ENCODE measurements at places on chromosomes 2 and 18. TPM values are rescaled to one million over a fixed set of nuclear protein-coding genes. Genes with fewer than 3 reads are reported as not detected.

DNA sequence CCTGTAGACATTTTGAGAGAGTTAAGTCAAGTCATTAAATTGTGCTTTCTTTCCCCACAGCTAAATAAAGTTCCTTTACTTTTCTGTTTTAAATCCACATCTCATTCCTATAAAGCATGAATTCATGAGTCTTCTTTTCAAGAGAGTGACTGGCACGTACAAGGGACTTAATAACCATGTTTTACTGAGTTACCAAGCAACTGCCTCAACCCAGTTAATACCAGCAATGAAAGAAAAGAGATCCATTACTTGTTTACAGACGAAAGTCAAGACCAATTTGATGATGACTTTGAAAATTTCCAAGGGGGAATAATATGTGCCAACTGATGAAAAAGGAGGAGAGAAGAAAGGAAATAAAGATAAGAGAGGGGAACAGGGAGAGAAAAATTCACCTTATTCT lies 1082.5 kb upstream of the GYPC start:
- DNase-seq: no peak

DNA sequence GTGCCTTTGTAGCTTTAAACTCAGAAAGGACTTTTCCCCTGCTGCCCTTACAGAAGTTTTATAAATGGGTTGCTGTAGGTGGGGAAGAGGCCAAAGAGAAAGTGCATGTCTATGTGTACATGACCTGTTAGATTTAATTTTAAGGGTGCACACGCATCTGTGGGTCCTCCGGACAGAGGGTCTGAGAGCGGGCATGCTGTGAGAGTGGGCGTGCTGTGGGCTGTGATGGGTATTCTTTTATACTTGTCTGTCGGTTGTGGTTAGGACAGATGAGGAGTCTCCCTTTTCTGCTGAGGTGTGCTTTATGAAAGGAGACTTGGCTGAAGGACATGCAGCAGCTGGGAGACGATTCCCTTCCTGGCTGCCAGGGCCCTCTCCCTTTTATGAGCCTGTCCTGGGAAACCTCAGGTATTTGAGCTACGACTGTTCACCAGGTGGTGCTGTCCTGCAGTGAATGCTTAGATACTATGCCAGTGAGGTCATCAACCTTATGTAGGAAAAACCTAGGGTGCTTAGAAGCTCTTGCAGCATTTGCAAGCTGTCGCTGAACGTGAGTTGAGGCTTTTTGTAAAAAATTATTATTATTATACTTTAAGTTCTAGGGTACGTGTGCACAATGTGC lies 67.5 kb downstream of the TANC1 start:
- peak; percentile 63 for DNase-seq

DNA sequence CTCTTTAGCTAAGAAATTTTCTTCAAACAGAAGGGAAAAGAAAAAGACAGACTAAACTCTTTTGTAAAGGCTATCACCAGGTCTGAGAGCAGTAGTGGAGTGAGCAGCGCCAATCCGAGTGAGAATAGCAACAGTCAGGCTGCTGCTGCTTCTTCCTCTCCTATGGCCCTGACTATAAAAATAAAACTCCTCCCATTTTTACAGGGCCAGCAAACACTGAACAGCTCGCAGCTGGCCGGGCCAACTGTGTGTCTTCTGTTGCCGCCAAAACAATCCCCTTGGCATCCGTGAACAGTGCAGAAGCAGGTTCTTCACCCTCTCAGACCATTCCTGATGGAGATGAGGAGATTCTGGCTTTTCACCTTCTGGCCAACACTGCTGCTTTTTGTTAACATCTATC lies 124.5 kb downstream of the CNTNAP5 start:
- DNase-seq: no peak

DNA sequence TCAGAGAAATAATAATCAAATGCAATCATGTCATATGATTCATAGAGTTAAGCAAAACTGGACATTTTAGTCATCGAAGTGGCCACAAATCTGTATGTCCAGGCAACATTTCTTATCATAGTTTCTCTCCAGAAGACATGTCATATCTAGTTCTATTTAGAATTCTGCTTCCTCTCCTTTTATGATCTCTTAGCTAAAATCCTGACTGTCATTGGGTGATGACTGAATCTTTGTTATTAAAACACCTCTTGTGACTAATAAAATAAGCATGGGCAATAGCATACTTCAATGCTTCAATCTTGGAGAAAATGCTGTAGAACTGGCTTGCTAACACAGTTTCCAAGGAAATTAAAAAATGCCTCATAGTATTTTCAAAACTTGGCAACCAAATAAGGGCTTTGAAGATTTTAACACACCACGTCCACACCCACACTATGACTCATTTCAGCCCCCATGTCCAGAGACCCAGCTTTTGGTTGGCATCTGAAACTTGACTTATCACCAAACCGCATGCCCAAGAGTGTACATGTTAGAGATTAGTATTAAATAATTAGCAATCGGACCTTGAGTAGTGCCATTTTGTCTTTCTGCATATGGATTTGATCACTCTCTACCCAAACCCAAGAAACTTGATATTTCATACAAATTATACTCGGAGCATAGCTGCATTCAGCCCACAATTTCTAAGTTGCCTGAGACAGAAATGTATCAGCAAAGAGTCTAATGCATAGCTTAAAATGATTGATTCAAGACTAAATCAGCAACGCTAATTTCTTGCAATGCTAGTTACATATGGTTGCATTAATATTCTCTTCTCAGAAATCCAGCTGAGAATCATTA lies 106.5 kb upstream of the ETAA1 start:
- DNase-seq: peak; percentile 92

DNA sequence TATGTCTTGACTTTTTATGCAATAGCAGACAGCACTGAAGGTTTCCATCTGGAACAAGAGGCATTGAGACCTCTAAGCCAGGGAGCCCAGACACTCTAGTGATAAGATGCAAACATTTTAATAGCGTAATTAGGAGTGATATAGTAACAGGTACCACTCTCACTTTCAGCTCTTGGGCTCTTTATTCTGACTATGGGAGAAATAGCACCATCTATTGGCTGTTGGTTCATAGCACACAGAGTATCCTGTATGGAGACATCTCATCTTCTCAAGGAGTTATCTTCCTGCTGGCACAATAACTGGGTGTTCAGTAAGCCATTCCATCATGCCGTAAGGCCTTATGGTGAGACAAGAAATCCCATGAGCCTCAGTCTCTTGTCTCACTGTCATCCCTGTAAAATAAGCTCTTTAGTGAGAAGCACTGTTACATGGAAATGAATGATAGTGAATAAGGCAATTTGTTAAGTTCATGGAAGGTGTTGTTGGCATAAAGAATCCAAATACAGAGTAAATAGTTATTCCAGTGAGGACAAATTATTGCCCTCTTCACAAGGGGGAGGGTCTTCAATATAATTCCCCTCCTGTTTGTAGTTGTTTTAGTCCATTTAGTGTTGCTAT lies 48.3 kb downstream of the THUMPD2 start:
- DNase-seq: peak; percentile 22

DNA sequence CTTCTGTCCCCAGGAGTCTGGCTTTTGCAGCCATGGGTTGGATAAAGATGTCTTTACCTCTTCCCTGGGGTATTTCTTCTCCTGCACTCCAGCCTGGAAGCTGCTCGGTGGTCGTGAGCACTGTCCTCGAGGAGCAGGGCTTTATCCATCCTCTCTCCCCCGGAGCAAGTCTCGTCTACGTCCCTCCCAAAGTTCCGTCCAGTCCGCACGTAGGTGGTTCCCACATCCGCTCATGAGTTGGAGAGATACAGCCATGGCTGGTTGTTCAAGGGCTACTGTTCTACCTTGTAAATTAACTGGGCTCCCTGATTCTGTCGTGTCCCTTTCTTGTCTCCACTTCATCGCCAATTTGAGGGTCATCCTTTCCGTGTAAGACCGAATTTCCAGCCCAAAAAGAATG lies 47.1 kb downstream of the TRAPPC12 start:
- no peak for DNase-seq

GAL3ST2 gene
- not detected for total RNA-seq

GULP1 gene
- 144 TPM for total RNA-seq

NT5C1B gene
- total RNA-seq: not detected

SERPINB4 gene
- not detected for total RNA-seq

LDLRAD4 gene
- total RNA-seq: not detected

Data from Caki2 (cell line).